Naive thymus-derived CD8-positive, alpha-beta T cell (primary cell): ENCODE measurements at places on chromosomes 6 and 20. TPM values are rescaled to one million over a fixed set of nuclear protein-coding genes. Genes with fewer than 3 reads are reported as not detected.

DNA sequence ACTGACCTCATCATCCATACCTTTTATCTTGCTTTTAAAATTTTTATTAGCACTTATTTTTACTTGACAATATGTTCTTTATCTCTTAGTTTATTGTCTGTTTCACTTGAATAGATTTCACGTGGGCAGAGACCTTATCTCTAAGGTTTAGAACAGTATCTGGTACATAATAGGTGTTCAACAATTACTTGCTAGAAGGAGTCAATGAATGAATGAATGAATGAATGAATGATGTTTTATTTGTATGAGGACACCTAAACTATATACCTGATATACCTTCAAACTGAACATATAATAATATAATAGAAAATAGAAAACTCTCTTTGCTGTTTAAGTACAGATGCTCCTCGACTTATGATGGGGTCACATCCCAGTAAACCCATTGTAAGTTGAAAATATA, 412.6 kb downstream of the CDKAL1 start:
- DNase-seq: no peak

DNA sequence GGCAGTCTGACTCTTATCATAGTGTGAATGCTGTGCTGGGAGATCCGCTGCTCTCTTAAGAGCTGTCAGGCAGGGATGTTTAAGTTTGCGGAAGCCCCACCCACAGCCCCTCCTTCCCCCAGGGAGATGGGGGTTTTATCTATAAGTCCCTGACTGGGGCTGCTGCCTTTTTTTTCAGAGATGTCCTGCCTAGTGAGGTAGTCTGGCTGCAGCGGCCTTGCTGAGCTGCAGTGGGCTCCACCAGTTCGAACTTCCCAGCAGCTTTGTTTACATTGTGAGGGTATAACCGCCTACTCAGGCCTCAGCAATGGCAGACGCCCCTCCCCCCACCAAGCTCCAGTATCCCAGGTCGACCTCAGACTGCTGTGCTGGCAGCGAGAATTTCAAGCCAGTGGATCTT, 75.7 kb upstream of the UST start:
- DNase-seq: no peak

DNA sequence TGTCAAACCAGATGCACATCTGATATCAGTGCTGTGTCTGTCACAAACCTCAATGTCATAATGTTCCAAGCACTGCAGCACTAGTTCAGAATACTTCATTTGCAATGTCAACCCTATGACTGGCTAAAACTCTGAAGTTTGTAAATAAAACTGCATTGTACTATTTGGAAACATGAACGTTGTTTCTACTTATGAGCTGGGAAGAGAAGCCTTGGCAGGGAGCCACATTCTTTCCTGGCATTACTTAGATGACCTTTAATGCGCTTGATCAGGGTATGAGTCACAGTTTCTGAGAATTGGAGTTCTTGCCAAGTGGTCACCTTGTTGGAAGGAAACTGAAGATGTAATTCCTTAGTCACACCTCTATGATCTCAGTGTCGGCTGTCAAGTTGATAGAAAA, 664.8 kb upstream of the MMS22L start:
- no peak for DNase-seq

TDRD6 gene
- total RNA-seq: 0.26 TPM

GRCh38 chr6:34795836-34796425, 4.0 kb downstream of the BLTP3A start:
- DNase-seq: no peak

GRCh38 chr6:144285798-144286502, 815 bp downstream of the UTRN start:
- DNase-seq: no peak

DNA sequence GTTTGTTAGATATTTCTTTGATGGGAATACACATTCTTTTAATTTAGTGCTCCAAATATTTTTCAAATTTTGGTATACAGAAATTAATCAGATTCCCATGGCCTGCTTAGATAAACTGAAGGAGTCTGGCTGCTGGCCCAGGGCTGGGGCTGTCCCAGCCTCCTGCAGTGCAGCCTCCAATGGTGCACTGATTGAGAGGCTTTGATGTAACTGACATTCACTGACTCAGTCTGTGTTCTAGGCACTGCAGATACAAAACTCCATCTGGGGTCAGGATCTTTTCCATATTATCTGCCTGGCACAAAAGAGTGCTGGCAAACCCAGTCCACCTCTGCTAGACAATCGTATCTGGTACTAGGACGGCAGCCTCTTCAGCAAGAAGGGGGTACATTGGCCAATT, 64.8 kb downstream of the GRIK2 start:
- DNase-seq: no peak

CFAP206 gene
- not detected for total RNA-seq

ARMH2 gene
- total RNA-seq: 4.5 TPM

DNA sequence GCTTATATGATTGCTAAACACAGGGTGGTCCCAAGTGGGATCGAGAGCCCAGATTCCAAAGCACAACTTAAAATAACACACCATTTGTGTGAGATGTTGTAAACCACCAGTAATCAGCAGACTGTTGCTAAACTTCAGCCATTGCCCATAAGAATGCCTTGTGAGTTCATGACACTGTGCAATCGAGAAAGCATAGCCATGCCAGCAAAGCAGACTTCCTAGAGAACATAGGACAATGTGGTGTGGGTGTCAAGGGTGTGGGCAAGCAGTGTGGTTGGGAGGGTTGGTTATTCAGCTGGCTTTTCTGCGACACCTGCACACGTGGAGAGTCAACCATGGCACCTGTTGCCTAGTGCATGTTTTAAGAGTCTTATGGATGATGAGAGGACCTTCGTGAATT, 16.1 kb upstream of the CALHM6 start:
- DNase-seq: no peak

ADAM33 gene
- total RNA-seq: not detected

NCR2 gene
- total RNA-seq: not detected

- DNase-seq: no peak
These were observed 33.3 kb downstream of the GSTA3 start for GRCh38 chr6:52876056-52876787.

DNA sequence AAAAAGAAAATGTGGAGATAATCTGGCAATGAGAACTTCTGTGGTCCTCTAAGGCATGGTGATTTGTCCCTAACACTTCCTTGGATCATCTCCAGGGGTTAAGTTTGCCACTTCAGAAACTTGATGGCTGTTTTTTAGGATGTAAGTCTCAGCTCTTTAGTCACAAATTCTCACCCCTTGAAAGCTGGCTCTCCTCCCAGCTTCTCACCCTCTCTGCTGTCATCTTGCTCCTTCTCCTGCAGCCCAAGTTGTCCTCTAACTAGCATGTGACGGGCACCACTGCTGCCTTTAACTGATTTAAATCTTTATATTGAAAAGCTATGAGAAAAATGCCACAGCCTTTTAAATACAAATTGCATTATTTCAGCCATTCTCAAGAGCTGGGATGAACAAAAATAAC, 107.8 kb downstream of the MAP3K5 start:
- no peak for DNase-seq

DNA sequence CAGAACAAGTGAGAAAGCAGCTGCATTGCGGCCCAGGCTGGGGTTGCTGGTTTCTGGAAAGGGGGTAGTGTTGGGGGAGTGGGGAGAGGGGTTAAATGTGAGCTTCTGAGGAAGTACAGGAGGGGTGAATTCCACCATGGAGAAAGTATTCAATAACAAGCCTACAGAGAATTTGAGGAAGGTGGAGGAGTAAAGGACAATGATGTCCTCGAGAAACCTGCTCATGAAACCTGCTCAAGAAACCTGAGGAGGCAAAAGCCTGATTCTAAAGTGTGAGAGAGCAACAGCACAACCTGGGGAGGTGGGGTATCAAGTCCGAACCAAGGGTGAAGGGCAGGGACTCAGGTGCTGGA, 138.3 kb upstream of the ESR1 start:
- DNase-seq: no peak

DLL1 gene
- total RNA-seq: 15.9 TPM

CDH26 gene
- 4.5 TPM for total RNA-seq

MUCL3 gene
- total RNA-seq: not detected

- DNase-seq: no peak
These were observed 50.0 kb downstream of the ADAT2 start for GRCh38 chr6:143400258-143401067.

RAMACL gene
- total RNA-seq: 0.33 TPM

DNA sequence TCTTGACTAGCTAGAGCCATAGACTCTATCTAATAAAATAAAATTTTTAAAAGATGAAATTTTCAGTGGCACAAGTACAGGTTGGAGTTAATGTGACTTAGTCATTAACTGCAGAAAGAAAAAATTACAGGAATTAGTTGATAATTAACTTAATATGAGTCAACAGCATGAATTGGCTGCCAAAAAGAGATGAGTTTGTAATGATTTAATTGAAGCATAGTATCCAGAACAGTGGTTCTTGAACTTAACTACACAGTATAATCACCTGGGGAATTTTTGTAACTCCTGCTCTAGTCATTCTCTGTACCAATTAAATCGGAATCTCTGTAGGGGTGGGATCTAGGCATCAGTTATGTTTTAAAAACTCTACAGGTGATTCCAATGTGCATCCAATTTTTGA, 46.3 kb upstream of the HMGN3 start:
- no peak for DNase-seq

- no peak for DNase-seq
These were observed 157.8 kb downstream of the SCML4 start for GRCh38 chr6:107666084-107666980.

DNA sequence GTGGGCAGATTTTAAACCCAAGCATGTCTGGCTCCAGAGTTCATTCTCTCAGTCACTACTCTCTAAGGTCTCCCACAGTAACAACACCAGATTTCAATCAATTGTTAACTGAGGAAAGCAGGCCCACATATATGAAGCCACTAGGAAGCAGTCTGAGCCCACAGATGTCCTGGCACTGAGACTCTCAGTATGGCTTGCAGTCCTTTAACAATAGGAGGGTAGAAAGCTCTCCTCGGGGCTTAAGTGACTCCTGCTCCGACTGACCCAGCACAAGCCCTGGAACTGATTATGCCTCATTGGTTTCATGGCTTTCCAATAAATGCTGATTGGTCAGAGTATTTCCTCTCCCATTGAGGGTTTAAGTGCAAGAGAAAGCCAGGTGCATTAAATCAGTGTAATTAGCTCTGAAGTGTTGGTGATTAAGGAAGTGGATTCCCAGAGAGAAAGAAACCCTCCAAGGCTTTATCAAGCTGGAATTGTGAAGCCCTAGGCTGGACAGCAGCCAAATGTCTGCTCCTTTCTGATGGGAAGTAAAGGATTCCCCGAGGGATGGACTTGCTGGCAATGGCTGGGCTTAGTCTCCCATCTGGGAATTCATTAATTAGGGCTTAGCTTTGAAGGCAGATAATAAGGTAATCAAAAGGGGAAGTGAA, 76.6 kb upstream of the PROKR2 start:
- no peak for DNase-seq

DNA sequence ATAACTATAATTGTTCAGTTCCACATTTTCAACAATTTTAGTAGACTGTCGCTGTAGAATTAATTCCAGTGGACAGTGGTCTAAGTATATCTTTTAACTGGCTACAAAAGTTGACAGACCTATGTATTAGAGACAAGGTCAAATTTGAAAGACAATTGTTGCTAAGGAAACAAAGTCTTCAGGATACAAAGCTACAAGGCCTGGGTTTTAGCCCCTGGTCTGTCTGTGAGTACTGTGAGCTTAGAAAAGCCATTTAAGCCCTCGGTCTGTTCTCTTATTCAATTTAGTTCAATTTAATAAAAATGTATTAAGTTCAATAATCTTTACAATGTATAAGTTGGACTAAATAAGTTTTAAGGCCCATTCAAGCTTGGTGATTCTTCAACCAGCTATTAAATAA, 352.5 kb downstream of the HDGFL1 start:
- DNase-seq: no peak

DNA sequence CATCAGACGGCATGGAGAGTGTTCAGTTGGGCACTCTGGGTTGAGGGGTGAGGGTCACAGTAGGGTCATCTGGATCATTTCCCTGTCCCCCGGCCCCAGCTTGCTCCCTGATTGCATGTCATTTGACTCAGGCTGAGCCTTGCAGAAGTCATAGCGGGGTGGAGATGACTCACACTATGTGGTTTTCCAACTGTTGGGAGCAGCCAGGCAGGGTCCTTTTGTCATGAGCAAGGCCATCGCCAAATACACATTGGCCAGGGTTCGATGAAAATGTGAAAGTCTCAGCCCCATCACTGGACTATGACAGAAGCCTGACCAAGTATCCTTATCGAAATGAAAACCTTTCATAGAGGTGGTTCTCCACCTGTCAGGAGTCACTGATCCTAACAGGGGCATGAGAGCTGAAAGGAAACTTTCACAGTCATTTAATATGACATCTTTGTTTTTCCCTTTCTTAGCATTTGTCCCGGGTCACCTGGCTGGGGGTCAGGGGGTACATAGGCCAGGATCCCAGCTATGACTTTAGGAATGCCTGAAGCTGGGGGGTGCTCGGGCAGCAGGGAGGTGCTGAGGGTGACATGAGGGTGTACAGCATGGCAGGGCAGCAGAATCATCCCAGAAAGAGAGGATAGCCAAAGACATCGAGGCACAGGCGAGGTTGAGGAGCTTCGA, 70.2 kb upstream of the CD93 start:
- DNase-seq: no peak

GRCh38 chr6:111176760-111177099, 89.4 kb downstream of the SLC16A10 start:
- no peak for DNase-seq

SIGLEC1 gene
- 0.22 TPM for total RNA-seq

DNA sequence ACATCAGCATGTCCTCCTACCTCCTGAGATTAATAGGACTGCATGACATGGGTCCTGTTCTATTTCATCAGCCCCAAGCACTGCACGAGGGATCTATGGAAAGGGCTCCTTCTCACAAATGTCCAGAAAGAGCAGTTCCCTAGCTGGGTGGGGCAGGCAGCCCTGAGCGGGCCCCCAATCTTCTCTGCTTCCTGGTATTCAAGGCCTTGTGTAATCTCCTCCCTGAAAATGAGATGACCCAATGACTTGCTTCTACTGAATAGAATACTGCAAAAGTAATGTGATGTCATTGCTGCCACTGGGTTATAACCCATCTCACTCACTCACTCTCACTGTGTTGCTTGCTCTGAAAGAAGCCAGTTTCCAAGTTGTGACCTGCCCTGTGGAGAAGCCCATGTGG, 126.4 kb downstream of the OPRM1 start:
- DNase-seq: no peak

GRCh38 chr6:48511378-48511777, 400.4 kb upstream of the PTCHD4 start:
- DNase-seq: no peak

GRCh38 chr6:4560221-4561077, 215.8 kb upstream of the CDYL start:
- no peak for DNase-seq

AVP gene
- total RNA-seq: not detected
